ENCODE measurements at places on chromosomes 2 and 18.

DNA sequence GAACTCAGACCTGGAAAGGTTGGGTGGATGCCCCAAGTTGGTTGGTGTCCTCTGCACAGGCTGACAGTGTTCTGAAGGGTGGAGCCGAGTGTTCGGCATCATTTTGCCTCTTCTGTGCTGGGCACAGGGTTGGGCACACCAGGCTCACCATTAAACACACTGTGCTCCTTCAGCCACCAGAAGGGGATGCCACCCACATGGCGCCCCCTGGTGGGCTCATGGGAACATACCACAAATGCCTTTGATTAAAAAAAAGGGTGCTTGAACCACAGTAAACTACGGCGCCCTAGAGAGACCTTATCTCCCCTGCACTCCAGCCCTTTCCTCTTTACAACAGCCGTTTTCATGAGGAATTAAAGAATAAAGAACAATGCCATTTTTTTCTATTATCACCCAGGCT lies 89.4 kb downstream of the CELF4 start:
- DNase-seq, result no peak

DNA sequence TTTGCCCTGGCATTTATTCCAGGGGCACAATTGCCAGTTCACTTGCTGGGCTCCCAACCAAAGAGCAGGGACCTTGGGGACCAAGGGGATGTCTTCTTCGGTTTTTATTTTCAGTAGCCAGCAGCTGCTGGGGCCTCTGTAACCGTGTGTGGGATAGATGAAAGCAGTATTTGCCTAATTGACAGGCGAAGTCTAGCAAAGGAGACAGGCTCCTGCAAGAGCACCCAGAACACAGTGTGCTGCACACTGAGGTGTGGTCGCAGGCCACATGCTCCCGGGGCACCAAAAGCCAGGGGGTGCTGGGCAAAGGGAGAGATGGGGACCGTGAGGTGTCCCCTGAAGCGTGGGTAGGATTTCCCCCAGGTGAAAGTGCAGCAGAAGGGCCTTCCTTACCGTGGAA lies 5.3 kb downstream of the SAG start:
- no peak for DNase-seq

DNA sequence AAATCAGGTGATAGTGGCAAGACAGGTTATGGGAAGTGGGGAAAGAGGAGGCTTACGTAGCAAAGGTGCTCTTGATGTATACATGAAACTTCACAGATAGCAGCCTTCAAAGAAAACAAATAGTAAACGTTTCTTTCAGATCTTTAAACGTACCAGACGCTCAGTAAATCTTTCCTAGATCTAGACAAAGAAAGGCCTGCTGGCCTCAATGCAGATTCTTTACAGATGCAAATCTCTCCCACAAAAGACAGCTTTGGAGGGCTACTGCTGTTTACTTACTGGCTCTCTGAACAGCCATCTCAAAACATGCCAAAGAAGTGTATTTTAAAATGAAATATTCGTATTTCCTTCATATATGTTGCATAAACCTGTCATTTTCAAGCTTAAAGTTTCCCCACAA lies 1279.9 kb upstream of the NRXN1 start:
- DNase-seq, result no peak

DNA sequence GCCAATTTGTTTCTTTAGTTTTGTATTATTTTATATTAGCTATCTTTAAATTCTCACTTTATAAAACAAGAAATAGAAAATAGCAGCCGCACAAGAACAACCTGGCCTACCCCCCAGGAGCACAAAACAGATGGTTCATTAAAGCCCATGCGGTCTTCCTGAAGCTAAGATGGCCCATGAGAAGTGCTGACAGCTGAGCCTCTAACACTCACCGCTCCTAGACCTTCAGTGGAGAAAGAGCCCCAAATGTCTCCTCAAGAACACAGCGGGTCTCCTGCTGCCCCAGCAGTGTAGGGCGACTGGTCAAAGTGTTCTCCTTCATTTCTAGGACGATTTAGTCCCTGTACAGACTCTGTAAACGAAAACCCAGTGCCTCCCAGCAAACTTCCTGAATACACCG lies 45.1 kb downstream of the LPIN2 start:
- no peak for DNase-seq

DNA sequence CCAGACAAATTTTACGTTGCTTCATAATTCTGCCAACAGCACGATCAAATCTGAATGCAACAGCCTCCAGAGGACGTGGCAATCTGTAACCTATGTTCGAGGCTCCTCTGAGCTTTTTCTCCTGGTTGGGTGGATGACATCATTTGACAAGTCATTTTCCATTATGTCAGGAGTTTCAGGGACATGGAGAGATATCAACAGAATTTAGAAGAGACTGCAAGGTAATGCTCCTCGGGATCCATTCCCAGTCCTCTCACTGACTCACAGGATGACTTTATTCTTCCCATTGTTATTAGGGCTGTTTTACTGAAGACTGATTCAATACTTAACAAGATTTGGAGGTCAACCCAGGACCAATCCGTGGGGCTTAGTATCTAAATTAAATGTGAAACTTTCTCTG lies 72.5 kb upstream of the RNF152 start:
- no peak for DNase-seq

GRCh38 chr2:62038975-62039771 lies 133.7 kb downstream of the COMMD1 start:
- no peak for DNase-seq

GRCh38 chr2:108934583-108935245 lies 54.3 kb downstream of the EDAR start:
- no peak for DNase-seq

GRCh38 chr2:102367331-102367971 lies 11.9 kb downstream of the IL18R1 start:
- peak; percentile 68 for DNase-seq

GRCh38 chr2:54639609-54640008 lies 83.9 kb upstream of the EML6 start:
- DNase-seq, result no peak

- peak; percentile 55 for DNase-seq
These were observed 78.6 kb downstream of the NDUFA10 start for GRCh38 chr2:239946562-239946863.

GRCh38 chr2:197037863-197038398 lies 111.4 kb upstream of the PGAP1 start:
- no peak for DNase-seq

- DNase-seq, result no peak
These were observed 199.3 kb upstream of the EPAS1 start for GRCh38 chr2:46097714-46098480.

- no peak for DNase-seq
These were observed 119.8 kb downstream of the PRKCE start for GRCh38 chr2:45771261-45771660.

- DNase-seq, result no peak
These were observed 194.0 kb downstream of the VWC2L start for GRCh38 chr2:214604861-214605260.

DNA sequence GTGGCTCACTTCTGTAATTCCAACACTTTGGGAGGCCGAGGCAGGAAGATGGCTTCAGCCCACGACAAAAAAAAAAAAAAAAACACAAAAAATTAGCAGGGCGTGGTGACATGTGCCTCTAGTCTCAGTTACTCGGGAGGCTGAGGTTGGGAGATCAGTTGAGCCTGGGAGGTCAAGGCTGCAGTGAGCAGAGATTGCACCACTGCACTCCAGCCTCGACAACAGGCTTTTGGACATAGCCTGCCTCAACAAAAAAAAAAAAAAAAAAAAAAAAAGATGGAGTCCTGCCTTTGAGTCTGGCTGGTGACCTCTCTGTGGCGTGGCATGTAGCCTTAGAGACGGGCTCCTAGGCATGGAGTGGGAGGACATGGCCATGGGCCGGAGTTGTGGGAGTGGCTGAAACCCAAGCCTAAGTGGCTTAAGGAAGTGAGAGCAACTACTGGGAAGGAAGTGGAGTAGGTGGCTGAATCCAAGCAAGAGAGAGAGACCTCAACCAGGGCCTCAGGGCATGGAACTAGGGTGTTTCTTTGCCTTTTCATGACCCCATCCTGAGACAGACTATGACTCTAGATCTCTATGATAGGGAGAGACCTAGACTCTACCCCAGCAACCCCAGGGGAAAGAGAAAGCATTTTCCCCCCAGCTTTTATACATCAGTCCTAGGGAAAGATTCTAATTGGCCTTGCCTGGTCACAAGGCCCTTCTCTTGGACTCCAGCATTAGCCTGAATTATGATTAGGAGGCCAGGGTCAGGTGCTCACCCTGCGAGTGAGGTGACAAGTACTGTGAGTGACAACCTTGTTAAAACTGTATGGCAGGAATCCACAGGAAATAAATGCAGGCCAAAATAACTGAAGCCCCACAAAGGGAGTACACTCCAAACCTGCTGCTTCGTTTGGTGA lies 34.2 kb downstream of the NPAS2 start:
- DNase-seq, result no peak

DNA sequence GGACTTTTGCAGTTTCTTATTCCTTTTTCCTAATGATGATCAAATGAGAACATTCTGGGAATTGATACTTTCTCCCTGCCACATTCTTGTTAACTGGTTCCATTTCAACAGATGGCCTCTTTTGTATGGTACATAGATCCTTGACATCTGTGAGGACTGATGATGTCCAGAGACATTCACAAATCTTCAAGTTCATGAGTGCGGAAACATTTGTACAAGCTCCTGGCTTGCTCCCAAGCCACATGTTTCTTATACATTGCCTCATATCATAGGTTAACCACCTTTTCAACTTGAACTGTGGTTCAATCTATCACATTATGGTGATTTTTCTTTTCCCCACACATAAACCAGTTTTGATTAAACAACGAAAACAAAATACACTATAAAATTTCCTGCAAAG lies 267.3 kb downstream of the CLIP4 start:
- no peak for DNase-seq

DNA sequence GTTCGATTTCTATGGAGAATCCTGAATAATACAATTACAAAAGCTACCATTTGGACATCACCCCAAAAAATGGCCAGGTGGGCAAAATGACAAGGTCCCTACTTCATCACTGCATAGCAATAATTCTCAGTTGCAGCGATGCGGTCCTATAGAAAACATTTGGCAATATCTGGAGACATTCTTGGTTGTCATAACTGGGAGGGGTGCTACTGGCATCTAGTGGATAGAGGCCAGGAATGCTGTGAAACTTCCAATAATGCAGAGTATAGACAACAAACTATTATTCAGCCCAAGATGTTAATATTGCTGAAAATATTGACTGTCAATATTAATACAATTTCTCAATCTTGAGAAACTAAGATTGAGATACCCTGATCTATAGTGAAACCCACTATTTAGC lies 637.8 kb upstream of the PKDCC start:
- DNase-seq, result no peak

DNA sequence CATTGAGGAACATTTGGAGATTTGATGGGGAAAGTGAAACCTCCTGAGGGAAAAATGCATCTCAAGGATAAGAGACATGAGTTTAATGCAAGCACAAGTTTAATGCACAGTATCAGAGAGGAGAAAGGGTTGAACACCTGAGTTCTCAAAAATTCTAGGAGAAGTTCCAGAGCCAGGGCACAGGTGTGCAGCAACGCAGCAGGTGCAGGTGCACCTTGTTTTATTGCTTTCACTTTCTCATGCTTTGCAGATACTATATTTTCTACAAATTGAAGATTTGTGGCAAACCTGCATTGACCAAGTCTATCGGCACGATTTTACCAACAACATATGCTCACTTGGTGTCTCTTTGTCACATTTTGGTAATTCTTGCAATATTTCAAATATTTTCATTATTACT lies 267.6 kb upstream of the HNRNPA3 start:
- DNase-seq, result no peak

DNA sequence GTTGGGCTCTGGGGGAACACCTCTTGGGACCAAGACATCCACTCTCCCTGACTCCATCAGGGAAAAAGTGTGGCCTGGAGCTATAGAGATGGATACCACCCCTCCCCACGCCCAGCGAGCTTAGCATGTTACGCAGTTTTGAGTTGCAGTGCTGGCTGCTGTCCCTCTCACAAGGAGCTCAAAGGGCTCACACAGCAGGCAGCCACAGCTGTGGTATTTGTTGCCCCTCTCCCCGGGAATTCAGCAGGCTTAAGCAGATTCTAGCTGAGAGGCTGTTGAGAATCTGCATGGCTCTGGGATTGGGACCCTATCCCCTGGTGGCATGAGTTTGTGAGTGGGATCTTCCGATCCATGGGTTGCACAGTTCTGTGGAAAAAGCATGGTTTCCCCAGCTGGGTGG lies 673.1 kb upstream of the FSHR start:
- no peak for DNase-seq

DNA sequence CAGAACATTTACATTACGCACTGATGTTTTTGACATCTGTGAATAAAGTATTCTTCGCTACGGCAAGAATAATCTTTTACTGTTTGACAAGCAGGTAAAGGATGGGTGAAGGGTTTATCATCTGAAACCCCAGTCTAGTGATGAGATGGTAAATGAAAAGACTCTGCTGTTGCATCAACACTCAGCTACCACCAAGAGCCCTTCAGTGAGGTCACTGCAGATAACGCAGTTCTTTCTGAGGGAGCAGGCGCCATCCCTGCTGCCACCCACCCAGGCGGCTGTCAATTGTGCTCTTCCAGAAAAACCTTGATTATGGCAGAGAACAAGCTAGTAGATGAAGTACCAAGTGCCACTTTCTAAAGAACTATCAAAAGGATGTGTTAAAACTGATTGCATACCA lies 58.7 kb downstream of the ABCG8 start:
- DNase-seq, result no peak

- DNase-seq, result no peak
These were observed 50.5 kb downstream of the LAMA1 start for GRCh38 chr18:7066965-7067555.

DNA sequence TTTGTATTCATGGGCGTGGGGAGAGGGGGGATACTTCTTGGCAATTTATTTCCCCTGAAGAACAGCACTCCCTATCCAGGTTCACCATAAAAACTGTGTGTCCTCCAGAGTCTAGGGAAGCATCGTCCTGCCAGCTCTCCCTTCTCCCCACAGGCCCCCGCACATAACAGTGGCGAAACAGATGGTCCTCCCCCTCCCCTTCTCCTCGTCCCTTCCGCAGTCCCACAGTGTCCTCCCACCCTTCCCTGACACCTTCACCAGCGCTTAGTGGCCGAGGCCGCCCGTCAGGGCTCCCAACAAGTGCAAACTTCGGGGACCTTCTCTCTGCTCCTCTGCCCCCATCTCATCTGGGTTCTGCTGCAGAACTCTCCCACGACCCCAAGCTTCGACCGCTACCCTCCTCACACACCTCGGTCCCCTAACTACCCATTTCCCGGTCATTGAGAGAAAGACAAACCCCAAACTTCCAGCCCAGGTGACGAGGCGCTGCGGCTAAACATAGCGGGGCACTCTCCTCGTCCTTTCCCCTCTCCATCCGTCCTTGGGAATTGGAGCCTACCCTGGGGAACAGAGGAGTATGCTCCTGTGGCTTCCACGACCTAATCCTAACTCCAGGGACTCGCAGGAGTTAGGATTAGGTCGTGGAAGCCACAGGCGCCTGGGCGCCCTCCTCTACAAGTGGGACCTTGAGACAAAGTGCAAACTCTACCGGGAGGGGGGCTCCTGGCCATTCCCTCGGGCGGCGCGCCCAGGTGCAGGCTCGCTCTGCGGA lies 971 bp downstream of the ZNF385B start:
- DNase-seq, result no peak
